Activated effector memory CD4-positive, alpha-beta T cell treated with anti-CD3 and anti-CD28 coated beads, Interleukin-2, amount 50 U/mL, for 16 hours (primary cell): ENCODE measurements at places on chromosomes 7 and 10.

GRCh38 chr7:158912406-158912805 lies 56.0 kb downstream of the DYNC2I1 start:
- DNase-seq = no peak

GRCh38 chr7:127413962-127414361 lies 21.5 kb upstream of the ZNF800 start:
- DNase-seq = no peak

GRCh38 chr7:2527505-2528467 lies 8.2 kb downstream of the LFNG start:
- peak; percentile 84 for DNase-seq

- DNase-seq = no peak
Measured at GRCh38 chr10:74103560-74104258, 46.9 kb downstream of the AP3M1 start.

GRCh38 chr10:26438534-26439341 lies 597 bp downstream of the APBB1IP start:
- DNase-seq = peak; percentile 91

- DNase-seq = no peak
Measured at GRCh38 chr10:44313761-44314165, 71.1 kb downstream of the CXCL12 start.

- DNase-seq = no peak
Measured at GRCh38 chr7:142548978-142549377, 200.3 kb upstream of the PRSS1 start.

GRCh38 chr10:102227050-102227449 lies 951 bp downstream of the ELOVL3 start:
- DNase-seq = no peak

GRCh38 chr7:157400171-157400860 lies 63.5 kb downstream of the DNAJB6 start:
- peak; percentile 52 for DNase-seq

- no peak for DNase-seq
Measured at GRCh38 chr10:26198119-26198518, 18.5 kb upstream of the GAD2 start.

DNA sequence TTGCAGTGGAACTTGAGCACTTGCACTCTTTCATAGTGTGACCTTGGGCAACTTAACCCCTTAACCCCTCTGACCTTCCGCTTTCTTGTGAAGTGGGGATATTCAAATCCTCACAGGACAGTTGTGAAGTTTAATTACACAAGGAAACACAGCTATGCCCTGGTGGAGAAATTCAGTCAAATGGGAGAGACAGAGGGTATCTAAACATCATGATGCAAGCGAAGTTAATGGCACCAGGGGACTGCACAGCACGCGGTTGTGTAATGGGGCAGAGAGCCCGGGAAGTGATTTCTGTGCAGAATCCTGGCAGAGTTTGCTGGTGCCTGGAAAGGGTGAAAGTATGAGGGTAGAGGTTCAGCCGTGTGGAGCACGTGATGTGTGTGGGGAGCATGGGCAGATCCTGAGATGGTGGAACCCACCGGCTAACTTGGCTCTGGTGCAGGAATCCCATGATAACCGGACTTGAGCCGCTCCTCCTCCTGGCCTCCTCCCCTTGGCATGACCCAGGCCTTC lies 51.7 kb downstream of the SNX10 start:
- DNase-seq = no peak

DNA sequence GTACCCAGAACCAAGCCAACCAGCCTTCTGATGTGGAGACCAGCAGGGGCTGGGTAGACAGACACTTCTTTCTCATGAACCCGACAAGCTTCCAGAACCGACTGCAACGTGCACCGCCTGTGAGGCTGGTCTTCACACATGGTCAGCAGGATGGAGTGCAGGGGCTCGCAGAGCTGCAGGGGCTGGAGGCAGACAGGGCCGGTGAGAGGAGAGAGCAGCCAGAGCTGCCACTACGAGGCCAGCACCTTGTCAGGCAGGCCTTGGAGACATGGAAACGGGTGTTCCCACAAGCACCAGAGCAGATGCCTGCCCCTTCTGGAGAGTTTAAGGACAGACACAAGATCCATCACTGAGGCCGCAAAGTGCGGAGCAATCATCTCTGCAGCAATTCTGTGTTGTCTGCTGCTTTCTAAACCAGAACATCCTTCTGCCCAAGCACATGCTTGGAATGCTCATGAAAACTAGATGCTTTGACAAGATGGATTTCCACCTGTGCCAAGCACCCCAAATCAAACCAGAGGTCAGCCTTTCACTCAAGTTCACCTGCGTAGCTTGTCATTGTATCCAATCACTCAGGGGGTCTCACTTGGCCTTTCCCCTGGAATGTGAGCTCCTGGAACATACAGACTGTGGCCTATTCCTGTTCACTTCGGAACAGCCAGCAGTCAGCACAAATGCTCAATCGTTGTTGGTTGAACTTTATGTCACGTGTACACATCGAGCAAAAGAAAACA lies 32.2 kb downstream of the FRMPD2 start:
- no peak for DNase-seq

DNA sequence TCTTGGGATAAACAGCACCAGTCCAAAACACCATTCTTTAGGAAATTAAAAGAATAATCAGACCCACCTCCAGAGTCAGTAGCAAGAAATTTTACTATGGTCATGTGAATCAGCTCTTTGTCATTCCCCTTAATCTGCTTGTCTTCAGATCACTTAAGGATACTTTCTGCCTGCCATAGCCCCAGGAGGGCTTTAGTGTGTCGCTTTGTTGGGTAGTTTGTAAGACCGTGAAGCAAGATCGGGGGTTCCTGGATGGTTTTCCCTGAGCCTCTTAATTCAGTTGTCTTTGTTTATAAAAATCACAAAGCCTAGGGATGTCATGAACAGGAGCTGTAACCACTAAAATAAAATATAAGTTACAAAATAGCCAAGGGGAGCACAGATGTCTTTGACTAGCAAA lies 223.6 kb downstream of the RELN start:
- no peak for DNase-seq

- DNase-seq = no peak
Measured at GRCh38 chr10:110005719-110006118, 2.1 kb upstream of the ADD3 start.

GRCh38 chr10:15316145-15316544 lies 54.9 kb downstream of the FAM171A1 start:
- no peak for DNase-seq

DNA sequence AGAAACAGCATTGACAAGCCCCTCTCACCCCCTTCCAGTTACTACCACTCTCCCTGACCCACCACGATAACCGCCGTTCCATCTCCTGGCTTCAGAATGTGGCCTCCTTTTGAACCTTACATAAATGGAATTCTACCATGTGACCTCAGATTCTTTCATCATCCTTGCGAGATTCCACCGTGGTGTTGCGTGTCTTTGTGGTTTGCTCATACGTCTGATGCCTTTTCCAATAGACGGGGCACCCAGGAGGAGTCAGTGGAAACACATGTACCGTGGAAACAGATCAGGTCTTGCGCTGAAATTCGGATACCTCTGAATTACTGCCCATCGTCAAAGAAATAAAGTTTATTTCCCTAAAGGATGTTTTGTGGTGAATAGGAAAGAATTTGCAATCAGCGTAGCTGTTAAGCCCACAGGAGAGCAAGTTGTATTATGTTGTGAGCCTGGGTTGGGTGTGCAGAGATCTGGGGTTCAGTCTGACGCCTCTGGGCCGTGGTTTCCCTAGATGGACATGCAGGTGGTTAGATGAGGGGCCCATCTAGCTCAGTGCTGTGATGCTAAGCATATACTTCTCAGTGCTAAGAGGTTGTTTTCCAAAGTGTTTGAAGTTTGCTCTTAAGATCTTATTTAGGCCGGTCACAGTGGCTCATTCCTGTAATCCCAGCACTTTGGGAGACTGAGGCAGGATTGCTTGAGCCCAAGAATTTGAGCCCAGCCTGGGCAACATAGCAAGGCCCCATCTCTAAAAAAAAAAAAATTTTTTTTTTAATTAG lies 29.1 kb downstream of the GTF2IRD1 start:
- DNase-seq = no peak

DNA sequence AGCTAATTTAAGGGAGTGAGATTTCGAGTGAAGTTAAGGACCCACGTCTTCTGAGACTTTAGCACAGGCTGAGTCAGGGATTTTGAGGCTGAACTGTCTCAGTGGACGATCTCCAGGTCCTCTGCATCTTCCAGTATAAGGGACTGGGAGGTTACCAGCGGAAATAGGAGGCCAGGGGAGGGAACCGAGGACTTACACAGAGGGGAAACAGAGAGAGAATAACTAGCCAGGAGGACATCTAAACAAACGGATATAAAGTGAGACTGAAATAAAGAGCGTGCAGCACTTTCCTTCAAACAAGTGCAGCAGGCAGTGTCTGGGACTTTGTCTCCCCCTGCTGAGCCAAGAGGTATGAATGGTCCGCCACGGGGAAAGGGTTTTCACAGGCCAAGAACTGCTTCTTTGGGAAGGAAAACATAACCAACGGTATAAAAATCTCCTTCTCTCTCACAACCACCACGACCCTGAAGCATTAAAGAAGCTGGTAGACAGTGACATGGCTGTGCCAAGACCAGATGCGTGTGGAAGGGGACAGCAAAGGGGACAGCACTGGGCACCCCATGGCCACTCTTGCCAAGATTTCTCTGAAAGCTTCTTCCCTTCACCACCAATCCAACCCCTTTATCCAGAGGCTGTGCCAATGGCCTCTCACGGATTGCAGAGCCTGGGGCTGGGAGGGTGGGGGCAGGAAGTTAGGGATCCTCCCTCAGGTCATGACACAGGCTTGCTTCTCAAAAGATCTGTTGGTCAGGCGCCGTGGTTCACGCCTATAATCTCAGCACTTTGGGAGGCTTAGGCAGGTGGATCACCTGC lies 72.0 kb downstream of the SLC37A3 start:
- peak; percentile 80 for DNase-seq

GRCh38 chr10:48390933-48391845 lies 84.7 kb downstream of the MAPK8 start:
- DNase-seq = no peak

- DNase-seq = no peak
Measured at GRCh38 chr10:67606572-67606971, 89.4 kb downstream of the CTNNA3 start.

- DNase-seq = no peak
Measured at GRCh38 chr10:59585046-59585700, 124.5 kb downstream of the SLC16A9 start.
